ENCODE measurements at places on chromosomes 6 and 20.

DNA sequence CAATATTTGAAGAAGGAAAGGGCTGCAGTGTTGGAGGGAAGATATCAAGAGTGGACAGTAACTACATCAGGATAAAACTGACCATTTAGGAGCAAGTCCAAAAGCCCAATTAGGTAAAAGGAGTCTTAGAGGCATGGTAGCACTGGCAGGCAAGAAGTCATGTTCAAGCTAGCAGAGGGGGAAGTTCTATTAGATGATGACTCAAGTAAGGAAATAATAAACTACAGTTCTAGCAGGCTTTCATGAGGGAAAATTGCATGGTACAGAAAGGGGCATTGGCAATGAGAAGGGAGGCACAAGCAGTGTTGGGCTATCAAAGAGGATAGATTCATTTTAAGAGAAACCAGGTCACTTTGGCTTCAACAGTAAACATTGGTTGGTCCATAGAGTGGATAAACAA, 156.1 kb upstream of the PTPRK start:
- ATAC-seq = peak; percentile 44

GRCh38 chr20:7765221-7765620, 175.0 kb downstream of the HAO1 start:
- ATAC-seq = no peak

- peak; percentile 59 for ATAC-seq
These were observed 32.6 kb upstream of the PHACTR3 start for GRCh38 chr20:59571551-59572314.

DNA sequence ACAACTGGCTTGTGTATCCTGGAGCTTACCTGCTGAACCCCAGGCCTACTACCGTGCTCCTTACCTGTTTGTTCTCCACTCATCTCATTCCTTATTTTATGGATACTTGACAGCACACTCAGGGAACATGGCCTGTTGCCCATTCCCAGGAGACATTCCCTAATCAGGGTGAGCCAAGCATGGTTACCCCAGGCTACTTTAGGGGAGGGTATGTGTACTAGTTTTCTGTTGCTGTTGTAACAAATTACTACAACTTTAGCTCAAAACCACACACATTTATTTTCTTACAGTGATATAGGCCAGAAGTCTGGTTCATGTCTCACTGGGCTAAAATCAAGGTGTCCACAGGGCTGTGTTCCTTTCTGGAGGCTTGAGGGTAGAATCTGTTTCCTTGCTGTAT, 15.0 kb upstream of the TRAM2 start:
- ATAC-seq = no peak

DNA sequence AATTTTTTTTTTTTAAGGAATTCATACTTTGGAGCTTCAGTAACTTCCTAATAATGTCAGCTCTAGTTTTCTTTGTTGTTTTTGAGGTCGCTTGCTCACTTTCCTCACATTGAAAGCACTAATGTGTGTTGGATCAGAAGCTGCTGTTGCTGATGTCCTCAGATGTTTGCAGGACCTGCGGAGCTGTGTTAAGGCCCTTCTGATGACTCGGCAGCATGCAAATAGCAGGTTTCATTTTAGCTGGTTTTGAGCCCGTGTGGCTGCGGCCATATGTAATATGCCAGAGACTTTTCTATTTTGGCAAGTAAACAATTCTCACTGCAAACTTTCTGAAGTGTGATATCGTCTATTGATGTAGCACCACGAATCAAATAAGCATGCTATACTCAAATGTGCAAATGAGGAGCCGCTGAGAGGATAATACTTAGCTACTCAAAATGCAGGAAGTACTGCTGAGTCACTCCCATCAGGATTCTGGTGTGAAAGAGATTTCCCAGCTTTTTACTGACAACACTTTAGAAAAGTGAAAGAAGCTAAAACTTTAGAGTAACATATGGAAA, 187.8 kb downstream of the SASH1 start:
- ATAC-seq = no peak

DNA sequence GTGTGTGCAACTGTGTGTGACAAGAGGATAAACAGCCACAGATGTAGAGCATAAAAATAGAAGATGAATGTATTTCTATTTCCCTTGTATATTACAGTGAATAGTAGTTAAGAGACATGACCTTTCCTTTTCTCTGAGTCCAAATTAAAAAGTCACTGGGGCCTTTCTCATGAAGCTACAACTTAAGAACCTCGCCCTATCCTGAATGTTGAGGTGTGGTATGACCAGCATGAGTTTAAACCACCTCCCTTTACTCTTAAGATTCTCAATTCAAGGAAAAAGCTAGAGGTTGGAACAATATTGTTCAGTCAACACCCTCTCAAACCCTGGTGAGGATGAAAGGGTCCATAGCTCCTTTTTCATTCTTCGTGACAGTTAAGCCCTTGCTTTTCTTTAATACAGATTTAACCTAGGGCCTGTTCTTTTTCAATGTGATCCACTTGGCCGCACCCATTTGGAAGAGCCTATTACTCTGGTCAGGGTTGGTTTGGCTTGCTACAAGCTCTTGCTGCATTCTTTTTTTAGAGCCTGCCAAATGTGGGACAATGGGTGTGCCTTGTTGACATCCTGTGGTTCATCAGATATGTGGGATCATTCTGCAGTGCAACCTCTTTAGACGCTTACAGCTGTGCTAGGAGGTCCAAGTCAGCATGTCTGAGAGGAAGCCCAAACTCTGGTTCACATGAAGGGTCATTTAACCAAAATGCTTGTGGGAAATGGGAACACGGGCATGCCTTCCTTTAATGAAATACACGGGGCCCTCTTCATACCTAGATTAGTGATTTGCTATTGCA, 290.0 kb downstream of the HAO1 start:
- peak; percentile 25 for ATAC-seq

GRCh38 chr20:16175322-16175961, 397.8 kb downstream of the KIF16B start:
- no peak for ATAC-seq

DNA sequence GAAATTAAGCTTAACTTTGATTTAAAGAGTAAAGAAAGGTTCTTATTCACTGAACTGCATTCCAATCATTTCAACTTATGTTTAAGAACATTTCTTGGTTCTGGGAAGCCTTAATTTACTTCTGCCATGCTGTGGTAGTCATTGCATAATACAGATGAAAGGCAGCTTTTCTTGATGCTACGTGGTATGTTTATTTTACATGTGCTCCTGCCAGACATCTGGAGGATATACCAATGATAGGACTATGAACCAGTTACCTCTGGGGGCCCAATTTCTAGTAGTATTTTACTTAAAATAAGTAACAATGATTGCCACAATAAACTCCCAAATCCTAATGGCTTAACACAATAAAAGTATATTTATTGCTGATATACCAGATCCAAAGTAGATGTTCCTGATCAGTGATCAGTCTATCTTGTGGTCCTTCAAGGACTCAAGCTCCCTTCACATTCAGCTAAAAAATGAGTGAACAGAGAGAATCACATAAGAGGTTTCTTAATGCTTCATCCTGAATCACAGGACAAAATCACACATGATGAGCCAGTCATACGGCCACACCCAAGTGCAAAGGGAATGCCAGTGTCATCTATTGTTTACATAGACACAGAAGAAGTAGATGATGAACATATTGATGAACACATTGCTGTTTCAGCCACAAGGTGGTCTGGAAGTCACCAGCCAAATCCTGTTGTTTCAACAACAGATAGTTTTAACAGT, 56.5 kb upstream of the CCN2 start:
- ATAC-seq = peak; percentile 54

Data from esophagus mucosa (tissue), 1 donor.